Caki2 (cell line): ENCODE measurements at places on chromosomes 3 and 15.

DNA sequence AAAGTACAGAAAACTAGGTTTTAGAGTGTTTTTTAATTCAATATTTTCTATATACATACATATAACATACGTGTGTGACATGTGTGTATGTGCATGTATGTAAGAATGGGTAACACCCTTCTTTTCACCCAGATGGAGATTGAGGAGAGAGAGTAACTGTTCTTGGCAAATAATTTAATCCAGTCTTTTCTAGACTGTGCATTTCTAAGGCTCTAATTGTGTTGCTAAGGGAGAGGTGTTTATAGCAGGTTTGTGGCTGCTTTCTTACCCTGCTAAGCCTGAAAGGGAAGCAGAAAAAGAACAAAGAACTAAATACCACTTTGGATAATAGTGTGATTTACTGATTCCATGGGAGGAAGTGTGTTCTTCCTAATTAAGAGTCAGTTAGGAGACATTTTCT is 46.0 kb upstream of the ALDH1L1 start:
- DNase-seq, result no peak

DNA sequence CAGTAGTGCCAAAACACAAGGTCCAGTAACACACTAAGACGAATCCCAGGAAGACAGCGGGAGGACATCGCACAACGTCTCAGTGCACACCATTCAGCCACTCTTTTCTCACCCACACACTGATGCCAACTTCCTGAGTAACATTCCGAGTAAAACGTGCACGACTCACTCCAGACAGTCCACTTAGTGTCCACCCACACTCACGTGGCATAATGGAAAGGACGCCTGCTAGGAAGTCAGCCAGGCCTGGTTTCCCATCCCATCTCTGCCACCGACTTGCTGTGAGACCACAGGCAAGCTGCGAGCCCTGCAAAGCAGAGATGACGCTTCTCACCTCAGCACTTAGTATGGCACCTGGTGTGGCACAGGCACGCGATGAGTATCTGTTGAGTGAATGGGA is 36.8 kb upstream of the VGLL4 start:
- DNase-seq, result no peak

GRCh38 chr3:141477224-141477623 is 9.6 kb upstream of the RASA2 start:
- peak; percentile 68 for DNase-seq

DNA sequence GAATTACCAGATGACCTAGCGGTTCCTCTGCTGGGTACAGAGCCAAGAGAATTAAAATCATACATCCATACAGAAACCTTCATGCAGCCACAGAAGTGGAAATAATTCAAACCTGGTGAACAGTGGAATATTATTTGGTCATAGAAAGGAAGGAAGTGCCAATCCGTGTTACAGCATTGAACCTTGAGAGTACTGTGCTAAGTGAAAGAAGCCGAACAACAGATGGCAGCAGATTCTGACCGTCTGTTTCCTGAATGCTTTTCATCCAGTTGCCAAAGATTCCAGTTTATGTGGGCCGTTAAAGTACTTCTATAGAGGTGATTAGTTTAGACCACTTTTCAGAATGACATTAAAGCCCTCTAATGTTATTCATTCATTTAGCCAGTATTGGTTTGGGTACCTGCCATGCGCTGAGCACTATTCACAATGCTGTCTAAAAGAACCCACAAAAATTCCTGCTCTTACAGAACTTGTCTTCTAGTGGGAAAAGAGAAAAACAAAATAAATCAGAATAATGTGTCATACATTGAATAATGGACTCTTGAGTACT is 45.8 kb upstream of the SENP5 start:
- DNase-seq, result no peak

DNA sequence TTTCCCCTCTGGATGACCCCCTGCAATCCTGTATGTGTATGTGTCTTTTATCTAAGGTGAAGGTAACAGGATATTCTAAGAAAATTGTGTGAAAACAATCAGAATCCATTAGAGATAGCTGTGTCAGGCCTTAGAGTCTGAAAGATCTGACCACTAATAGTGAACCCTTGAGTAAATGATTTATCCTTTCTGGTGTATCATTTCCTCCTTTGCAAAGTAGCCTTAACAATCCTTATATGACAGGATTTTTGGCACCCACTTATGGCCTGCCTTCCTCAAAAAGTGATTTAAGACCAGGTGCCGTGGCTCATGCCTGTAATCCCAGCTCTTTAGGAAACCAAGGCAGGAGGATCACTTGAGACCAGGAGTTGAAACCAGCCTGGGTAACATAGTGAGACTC is 110.2 kb downstream of the RBPMS2 start:
- peak; percentile 47 for DNase-seq

- DNase-seq, result no peak
Measured at GRCh38 chr15:61476741-61477140, 247.6 kb upstream of the RORA start.

- peak; percentile 6 for DNase-seq
Measured at GRCh38 chr3:120449701-120450599, 842 bp downstream of the FSTL1 start.

DNA sequence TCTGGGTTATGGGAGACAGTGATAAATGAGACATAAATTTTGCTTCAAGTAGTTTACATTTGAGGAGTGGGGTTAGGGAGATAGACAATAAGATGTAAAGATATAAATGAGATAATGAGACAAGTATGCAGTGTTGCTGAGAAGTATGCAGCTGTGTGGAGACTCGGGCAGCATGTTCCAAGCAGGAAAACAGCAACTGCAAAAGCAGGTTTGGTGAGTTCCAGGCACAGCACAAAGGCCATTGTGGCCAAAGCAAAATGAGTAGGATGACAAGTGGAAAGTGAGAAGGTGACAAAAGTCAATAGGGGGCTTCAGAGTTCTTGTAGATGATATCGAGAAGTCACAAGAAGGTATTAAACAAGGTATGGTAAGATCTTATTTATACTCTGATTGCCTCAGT is 259.1 kb upstream of the PEX5L start:
- no peak for DNase-seq

- no peak for DNase-seq
Measured at GRCh38 chr15:67186226-67186649, 68.2 kb downstream of the AAGAB start.

DNA sequence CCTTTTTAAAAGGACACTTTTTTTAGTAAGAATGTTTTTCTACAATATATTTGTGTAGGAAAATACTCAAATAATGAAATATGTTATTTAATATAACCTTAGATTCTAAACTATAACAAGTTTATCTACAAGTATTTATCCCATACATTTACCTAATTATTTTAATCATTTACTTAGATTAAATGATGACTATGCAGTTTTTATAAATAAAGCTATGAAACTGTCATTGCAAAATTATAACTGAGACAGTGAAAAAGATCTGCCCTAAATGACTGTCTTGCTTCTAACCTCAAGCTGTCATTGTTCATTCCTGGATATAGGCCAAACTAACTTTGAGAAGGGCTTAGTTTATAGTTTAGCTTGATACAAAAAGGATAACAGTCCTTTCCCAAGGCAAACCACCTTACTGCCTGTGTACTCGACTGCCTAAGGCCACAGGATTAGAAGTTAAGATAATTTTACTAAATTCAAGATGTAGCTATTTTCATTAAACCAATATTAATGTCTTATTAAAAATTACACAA is 84.1 kb downstream of the GLDN start:
- no peak for DNase-seq

GRCh38 chr3:13549623-13550422 is 898 bp downstream of the FBLN2 start:
- DNase-seq, result no peak

DNA sequence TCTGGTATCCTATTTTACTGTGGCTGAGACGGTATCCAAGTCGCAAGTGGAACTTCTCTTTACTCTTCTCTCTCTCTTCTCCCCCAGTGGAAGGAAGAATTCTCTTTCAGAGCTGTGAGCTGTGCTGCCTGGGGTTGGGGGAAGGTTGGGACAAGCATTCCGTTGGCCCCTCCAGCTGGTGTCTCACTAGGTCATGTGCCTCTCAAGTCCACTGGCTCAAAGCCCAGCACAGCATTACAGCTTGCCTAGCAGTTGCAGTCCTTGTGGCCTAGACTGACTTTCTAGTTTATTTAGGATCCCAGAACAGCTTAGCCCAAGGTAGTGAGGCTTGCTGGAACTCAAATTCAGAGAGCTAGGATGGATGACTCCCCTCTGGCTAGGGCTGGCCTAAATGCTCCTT is 76.1 kb upstream of the SPATA16 start:
- DNase-seq, result no peak

DNA sequence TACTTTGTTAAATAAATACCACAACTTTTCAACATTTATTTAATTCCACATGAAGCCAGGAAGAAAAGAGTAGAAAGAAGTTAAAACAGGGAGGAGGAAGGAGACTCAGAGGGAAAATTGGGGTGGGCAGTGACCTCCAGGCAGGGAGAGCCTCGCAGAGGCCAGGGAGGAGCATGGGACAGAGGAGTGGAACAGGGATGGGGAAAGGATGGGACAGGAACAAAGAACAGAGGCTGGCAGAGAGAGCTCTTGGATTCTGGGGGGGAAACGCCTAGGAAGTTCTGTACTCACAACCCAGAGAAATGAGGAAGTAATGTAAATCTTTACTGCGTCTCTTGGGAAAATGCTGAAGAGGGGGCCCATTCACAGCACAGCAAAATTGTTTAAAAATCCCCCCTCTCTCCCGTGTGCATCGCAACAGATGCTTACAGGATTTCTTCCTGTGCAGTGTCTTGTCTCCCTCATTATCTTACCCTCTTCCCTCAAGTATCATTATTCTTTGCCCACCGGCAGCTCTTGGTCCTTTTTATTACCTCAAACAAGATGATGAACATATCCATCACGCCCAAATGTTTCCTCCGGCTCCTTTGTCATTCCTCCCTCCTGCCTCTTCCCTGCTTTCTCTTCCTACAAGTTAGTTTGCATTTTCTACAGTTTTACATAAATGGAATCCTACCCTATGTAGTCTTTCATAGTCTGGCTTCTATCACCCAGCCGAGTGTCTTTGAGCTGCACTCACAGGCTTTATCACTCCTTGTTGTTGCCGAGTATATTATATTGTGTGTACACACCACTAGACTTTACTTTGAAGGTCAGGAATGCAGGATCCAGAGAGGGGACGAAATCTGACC is 65.5 kb downstream of the ARHGAP31 start:
- DNase-seq, result no peak

DNA sequence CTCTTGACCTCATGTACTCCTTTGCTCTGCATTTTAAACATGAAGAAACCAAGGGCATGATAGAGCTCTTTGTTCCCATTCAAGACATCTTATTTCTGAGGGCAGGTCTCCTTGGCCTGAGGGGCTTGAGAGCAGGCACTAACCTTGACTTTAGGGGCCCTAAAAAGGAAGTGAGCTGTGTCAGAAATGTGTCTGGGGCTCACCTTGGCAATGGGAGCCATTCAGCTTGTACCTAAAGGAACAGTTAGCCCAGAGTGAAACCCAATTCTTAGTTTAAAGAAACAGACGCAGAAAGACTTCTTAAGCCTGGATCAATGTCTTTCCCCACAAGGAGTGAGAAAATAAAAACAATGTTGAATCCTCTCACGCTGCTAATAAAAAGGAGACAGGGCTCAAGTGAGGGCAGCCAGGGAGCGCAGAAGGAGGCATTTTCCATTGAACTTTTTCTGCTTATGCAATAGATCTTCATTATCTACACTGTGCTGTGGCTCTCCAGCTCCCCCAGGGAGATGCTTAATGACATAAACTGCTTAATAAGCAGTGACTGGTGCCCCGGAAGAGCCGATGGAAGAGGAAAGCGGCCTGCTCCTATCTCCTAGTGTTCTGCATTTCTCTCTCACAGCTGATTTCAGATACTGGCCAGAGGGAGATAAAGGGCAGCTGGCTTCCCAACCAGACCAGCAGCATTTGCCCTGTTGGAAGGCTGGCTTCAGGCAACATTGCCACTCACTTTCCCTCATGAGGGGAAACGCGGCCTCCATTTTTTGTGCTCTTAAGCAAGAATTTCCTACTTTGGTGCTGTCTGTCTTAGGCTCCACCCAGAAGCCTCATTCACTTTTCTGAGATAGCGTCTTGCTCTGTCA is 152.0 kb downstream of the OPA1 start:
- DNase-seq, result no peak

GRCh38 chr3:108090701-108091497 is at the start of gene CD47:
Gene CD47, minus strand, starts transcription at chr3:108091031. Its CDS starts 123 bp downstream, at chr3:108090908.
- DNase-seq, result peak; percentile 73

DNA sequence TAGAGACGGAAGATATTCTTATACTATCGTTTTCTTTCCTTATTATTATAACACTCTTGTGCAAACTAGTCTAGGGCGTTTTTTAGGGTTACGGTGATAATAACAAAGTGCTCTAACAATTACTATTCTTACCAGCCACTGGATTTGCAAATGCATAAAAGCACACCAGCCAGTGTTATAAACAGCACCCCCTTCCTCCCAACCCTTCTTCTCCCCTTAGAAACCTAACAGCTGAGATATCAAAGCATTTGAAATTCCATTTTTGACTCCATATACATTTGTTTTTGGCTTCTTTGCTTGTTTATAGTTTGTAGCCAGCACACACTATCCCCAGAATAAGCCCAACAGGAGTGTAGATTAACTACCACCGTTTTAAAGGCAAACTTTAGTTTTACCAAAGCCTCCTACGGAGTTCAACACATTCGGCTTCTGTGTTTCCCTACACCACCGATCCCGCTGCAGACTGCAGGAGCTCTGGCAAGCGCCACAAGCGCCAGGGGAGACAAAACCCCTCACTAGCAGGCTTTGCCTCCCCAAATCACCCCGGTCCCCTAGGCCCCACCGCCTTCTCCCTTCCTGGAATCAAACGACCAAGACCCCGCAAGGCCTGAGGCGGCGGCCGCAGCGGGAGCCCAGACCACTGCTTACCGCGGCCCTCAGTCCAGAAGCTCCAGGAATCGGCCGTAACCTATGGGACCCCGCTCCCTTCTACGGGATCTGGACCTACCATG is 461 bp downstream of the COPB2 start:
- DNase-seq, result peak; percentile 10

DNA sequence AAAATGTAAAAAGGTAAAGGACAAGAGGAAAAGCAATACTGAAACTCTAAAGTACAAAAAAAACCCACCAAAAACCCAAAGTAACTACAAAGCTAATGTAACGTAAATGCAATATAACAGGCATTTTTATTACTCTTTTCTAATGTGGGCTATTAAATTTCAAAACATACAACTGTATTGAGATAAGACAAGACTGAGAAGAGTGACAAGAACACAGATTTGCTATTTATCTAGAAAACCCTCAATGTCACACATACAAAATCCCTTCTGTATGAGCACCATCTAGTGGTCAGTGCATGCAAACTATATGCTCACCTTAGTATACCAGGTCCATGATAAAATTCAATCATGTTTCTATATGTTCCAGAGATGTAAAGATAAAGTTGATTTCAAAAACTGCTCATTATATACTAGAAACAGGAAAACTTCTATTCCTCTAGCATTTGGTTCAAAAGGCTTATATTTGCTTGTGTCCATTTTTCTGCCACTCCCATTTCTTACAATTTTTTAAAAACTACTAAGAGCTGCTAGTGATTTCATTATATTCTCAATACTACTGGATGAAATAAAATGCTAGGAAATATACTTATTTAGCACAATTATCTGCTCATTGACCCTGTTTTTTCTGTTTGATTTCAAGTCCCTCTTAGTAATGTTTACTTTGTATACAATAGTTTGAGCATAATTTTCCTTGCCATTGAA is 111.4 kb downstream of the DLG1 start:
- DNase-seq, result peak; percentile 41

- DNase-seq, result no peak
Measured at GRCh38 chr3:50392101-50392715, 32.9 kb upstream of the TMEM115 start.

- DNase-seq, result peak; percentile 21
Measured at GRCh38 chr3:169269005-169269404, 394.5 kb downstream of the MECOM start.

- no peak for DNase-seq
Measured at GRCh38 chr3:14789221-14789620, 29.5 kb upstream of the FGD5 start.
